Lower lobe of right lung (tissue), 2 donors: ENCODE measurements at places on chromosomes 2 and 18.

- DNase-seq = peak; percentile 52
These were observed 209.0 kb downstream of the PRKCE start for GRCh38 chr2:45860136-45861121.

DNA sequence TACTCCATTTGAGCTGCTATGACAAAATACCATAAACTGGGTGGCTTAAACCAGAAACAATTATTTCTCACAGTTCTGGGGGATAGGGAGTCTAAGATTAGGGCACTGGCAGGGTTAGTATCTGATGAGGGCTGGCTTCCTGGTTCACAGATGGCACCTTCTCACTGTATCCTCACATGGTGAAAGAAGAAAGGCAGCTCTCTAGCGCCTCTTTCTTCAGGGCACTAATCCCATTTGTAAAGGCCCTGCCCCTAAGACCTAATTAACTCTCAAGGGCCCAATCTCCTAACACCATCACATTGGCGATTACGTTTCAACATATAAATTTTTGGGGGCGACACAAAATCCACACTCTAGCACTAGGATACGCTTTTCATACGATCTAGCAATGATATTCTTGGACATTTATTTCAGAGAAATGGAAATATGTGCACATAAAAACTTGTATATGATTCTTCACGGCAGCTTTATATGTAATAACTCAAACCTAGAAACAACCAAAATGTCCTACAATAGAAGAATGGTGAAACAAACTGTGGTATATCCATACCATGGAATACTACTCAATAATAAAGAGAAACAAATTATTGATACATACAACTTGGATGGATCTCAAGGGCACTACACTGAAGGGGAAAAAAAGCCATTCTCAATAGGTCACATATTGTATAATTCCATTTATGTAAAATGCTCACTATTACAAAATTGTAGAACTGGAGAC is 111.0 kb downstream of the BCL2L11 start:
- no peak for DNase-seq

- DNase-seq = no peak
These were observed 198.9 kb downstream of the SMAD7 start for GRCh38 chr18:48751727-48752468.

- no peak for DNase-seq
These were observed 377.6 kb downstream of the RND3 start for GRCh38 chr2:150109912-150110311.

DNA sequence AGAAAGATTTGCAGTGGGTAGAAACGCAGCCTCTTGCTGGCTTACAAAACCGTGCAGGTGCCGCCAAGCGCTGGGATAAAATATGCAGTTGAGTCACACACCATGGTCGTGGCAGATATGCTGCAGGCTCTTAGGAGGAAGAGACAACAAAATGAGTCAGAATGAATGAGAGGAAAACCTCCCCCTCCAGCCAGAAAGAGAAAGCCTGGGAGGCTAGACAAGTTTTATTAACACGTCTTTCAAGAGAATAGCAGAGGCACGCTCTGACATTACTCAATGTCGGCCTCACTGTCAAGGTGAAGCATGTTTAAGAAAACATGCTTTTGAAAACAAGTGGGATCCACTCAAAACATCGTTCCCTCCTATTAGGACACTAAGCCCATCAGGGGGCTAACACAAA is 37.1 kb upstream of the ZCCHC2 start:
- DNase-seq = no peak

DNA sequence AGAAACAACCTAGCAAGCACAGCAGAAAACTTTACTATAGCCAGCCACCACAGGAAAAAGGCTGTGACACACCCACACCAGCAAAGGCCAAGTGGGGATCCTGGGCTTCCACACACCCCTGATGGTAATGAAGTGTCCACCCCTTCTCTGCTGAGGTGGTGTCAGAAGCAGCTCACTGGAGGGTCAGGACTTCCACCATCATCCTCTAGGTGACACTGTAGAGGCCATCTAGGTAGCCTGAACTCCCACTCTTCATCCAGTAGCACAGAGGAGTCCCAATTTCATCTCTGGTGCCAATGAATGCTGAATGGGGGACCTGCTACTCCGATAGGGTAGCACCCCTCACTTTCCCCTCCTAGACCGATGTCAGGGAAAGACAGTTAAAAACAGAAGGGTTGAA is 1544.4 kb downstream of the LRP1B start:
- DNase-seq = no peak

- no peak for DNase-seq
These were observed 117.0 kb downstream of the NFATC1 start for GRCh38 chr18:79512461-79513380.

DNA sequence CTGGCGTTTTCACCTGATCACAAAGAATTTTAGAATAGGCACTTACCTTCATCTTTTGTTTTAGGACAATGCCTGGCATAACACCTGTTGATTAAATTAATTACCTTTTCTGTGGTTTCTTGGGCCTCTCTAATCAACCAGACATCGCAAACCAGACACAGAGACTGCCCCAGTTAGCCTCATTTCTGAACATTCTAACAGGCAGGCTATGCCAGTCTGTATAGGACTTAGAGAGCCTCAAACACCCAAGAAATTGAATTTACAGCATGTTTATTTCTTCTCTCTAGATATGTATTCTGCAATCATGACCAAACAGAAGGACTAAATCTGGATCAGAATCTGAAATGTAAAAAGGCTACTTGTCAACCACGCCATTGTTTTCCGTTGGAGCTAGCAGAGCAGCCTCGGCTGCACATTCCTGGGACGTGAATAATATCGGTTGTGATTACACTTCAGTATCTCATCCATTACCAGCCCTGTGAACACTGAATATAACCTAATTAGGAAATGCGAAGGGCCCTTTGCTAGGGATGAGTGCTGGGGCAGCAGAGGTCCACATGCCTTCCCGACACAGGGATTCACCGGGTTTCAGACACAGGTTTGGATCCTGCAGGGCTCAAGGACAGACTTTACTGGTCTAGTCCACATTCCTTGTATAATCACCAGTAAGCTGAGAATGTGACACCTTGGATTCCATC is 17.5 kb upstream of the CDC42EP3 start:
- DNase-seq = no peak

GRCh38 chr18:78970774-78971333 is 8.8 kb upstream of the SALL3 start:
- DNase-seq = no peak

GRCh38 chr18:63322908-63323634 is 3.5 kb upstream of the BCL2 start:
- DNase-seq = no peak

DNA sequence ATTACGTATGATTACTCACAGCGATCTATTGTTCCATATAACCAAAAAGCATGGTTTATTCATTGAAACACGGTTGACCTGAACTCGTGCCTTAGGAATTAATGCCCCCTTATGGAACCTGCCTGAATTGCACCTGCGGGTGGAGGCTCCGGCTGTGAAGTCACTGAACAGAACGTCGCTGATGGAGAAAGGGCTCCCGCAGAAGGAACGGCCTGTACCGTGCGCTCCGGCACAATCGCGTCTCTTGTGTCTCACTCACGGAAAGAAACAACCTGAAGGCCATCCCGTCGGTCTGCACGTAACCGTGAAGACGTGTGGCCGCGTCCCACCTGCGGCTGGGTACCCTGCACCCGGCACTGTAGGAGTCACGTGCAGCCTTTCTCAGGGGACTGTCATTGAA is 133.1 kb downstream of the NFATC1 start:
- DNase-seq = peak; percentile 47

- DNase-seq = no peak
These were observed 144.7 kb downstream of the DNAH7 start for GRCh38 chr2:195923889-195924288.

DNA sequence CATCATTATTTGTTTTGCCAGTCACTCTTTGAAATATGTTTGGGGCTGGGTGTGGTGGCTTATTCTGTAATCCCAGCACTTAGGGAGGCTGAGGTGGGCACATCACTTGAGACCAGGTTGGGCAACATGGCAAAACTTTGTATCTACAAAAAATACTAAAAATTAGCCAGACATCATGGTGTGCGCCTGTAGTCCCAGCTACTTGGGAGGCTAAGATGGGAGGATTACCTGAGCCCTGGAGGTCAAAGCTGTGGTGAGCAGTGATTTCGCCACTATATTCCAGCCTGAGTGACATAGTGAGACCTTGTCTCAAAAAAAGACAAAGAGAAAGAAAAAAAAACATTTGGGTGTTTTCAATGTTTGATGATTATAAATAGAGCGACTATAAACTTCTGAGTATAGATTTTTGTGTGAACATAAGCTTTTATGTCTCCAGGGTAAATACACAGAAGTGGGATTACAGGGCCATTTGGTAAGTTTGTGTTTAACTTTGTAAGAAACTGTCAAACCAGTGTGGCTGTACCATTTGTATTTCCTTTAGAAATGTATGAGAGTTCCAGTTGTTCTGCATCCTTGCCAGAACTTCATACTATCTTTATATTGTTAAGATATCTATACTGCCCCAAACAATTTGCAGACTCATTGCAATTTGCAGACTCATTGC is 15.8 kb downstream of the BIRC6 start:
- DNase-seq = no peak

GRCh38 chr2:201357221-201357620 is at the start of gene FLACC1:
FLACC1 (minus strand) TSS chr2:201357345; CDS start chr2:201351404, 5,941 bp downstream.
- DNase-seq = no peak

GRCh38 chr18:35619941-35620340 is 38.4 kb downstream of the GALNT1 start:
- no peak for DNase-seq

DNA sequence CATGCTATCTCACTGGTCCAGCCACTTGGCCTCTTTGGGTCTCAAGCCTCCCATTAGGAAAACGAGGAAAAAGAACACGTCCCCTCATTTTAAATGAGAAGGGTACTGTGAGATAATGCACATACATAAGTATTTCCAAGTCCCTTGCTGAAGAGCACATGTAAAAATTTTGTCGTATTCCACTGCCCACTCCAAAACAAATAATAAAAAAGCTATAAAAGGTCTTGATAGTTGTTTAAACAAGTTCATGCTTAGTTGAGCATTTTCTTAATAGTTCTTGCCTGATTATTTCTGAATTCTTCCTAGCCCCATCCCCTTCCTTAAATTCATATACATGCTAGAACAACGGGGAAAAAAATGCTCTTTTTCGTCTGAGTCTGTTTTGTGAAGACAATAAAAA is 110.2 kb upstream of the RNU4ATAC start:
- no peak for DNase-seq

DNA sequence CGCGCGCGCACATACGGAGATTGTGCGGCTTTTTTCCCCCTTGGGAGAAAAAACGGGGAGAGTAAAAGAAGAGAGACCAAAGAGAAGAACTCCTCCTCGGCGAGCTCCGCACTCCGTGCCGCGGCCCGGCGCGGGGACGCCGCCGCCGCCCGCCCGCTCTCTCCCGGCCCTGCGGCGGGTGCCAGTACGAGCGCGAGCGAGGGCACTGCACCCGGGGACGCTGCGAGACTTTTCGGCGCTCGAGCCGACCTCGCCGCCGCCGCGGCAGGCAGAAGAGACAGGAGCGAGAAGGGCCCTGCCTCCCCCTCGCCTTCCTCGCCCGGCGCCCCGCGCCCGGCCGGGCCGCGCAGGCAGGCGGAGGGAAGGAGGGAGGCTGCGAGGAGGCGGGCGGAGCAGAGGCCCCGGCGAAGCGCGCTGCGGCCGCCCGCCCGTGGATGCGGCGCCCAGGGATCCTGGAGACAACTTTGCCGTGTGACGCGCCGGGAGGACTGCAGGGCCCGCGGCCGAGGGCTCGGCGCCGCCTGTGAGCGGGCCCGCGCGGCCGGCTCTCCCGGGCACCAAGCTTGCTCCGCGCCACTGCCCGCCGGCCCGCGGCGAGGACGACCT is 857 bp upstream of the INHBB start:
- DNase-seq = no peak

- DNase-seq = peak; percentile 45
These were observed 1.0 kb downstream of the EPHA4 start for GRCh38 chr2:221571025-221571550.

DNA sequence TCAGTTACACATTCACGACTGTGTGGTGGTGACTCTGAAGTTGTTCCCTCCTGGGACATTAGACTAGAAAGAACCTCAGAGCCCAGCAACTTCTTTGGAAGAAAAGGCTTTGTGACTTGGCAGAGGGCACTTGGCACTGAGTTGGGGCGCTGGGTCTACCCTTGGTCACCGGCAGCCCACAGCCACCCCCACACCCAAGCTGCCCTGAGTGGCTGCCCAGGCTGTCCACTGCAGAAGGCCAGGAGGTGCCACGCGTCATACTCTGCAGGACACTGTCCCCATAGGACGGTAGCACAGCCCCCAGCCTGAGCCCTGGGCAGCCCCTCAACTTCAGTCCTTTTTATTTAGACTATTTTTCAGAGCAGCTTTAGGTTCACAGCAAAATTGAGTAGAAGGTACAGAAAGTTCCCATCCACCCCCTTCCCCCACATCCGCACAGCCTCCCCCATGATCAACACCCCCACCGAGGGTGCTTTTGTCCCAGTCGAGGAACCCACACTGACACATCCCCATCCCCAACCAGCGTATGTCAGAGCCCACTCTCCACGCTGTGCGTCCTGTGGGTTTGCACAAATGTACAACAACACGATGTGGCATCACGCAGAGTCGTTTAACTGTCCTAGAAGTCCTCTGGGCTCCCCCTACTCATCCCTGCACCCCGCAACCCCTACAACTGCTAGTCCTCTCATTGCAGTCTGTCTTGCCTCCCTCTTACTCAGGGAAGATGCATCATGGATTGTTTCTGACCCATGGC is 1.1 kb downstream of the PRLH start:
- DNase-seq = no peak

GRCh38 chr2:71927757-71928715 is 219.6 kb downstream of the CYP26B1 start:
- DNase-seq = no peak

DNA sequence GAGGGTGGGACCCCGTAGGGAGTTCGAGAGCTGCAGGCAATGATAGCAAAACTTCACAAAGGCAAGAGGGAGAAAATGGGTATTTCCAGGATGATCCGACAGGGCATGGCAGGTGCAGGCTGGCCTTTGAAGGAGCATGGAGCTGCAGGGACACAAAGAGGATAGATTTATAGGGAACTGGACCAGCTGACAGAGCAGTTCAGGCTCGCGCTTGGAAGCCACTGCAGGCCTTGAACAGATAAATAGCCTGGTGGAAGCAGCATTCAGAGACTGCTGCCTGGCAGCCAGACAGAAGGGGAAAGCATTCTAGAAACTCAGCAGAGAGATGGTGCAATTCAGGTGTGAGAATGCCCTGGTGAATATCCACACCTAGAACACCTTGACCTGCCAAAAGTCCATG is 29.3 kb upstream of the CREG2 start:
- no peak for DNase-seq

GRCh38 chr2:70525032-70525431 is 28.6 kb downstream of the TGFA start:
- DNase-seq = no peak

DNA sequence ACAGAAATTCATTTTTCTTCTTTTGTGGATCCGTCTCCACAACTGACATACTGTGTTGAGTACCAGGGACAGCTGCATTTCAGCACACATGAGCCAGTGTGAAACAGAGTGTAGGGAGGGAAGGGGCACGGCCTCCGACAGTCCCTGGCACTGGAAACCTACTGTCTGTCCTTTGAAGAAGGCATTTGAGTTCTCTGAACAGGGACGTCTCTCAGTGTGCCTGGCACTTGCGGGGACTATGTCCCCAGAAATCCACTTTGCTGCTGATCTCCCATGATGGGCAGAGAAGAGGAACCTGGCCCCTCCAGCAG is 48.1 kb downstream of the PLB1 start:
- no peak for DNase-seq

GRCh38 chr2:205612636-205613035 is 69.7 kb upstream of the NRP2 start:
- DNase-seq = no peak

- DNase-seq = no peak
These were observed 10.6 kb downstream of the MGAT4A start for GRCh38 chr2:98720286-98720685.

GRCh38 chr2:111665551-111666116 is 218.4 kb downstream of the ANAPC1 start:
- DNase-seq = no peak
